ENCODE measurements at places on chromosomes 5 and 9.
A peak's percentile ranks its signal among the peaks of the same experiment; 100 is the strongest.

DNA sequence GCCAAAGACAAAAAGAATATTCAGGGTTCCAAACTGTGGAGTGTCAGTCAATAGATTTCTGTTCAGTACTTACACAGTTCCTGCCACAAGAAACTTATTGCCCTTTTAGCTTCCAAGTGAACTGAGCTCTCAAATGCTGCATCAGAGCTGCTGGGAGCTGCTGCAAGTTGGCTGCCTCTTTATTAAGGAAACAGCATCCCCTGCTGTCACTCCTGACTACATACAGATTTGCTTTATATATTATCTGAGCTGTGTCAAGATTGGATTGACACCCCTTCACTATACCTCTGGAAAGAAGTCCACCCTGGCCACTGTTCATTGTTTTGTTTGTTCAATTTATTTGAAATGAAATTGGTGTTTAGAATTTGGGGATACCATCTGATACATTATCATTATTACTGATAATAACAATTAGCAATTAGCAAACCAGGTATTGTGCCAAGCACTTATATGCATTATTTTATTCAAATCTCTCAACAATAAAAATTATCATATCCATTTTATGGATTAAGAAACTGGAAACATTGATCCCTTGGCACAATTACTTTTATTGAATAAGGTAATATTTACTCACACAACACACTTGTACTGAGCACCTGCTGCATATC, 16.4 kb upstream of the C5orf58 start:
- peak; percentile 60 for DNase-seq

GRCh38 chr5:173792781-173793547, 95.2 kb upstream of the CPEB4 start:
- DNase-seq = peak; percentile 45

GRCh38 chr5:10704949-10705621, 55.9 kb downstream of the DAP start:
- peak; percentile 56 for DNase-seq

- no peak for DNase-seq
Measured at GRCh38 chr9:138043061-138043410, 165.5 kb downstream of the CACNA1B start.

DNA sequence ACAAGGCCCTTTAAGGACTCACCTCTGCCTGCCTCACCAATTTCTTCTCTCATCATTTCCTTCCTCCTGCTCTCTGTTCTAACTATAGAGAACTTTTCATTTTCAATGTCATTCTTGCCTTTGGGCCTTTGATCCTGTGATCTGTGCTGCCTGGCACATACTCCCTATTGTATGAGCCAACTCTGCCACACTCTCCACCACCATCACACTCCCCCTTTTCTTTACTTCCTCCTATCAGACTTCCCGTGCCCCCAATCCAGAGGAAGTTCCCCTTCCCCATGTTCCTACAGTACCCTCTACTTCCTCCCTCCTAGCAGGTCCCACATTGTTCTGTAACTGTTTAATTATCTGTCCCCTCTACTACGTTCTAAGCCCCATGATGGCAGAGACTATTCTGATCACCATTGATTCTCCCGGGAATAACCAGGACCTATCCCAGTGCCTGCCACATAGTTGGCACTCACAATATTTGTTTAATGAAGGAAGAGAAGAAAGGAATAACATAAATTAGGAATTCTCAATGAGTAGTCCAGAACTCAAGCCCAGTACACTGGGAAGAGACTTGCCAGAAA, 27.5 kb downstream of the ADAM19 start:
- peak; percentile 46 for DNase-seq

- DNase-seq = no peak
Measured at GRCh38 chr5:13553896-13554295, 390.6 kb downstream of the DNAH5 start.

- DNase-seq = no peak
Measured at GRCh38 chr9:111099199-111100008, 61.1 kb upstream of the LPAR1 start.

DNA sequence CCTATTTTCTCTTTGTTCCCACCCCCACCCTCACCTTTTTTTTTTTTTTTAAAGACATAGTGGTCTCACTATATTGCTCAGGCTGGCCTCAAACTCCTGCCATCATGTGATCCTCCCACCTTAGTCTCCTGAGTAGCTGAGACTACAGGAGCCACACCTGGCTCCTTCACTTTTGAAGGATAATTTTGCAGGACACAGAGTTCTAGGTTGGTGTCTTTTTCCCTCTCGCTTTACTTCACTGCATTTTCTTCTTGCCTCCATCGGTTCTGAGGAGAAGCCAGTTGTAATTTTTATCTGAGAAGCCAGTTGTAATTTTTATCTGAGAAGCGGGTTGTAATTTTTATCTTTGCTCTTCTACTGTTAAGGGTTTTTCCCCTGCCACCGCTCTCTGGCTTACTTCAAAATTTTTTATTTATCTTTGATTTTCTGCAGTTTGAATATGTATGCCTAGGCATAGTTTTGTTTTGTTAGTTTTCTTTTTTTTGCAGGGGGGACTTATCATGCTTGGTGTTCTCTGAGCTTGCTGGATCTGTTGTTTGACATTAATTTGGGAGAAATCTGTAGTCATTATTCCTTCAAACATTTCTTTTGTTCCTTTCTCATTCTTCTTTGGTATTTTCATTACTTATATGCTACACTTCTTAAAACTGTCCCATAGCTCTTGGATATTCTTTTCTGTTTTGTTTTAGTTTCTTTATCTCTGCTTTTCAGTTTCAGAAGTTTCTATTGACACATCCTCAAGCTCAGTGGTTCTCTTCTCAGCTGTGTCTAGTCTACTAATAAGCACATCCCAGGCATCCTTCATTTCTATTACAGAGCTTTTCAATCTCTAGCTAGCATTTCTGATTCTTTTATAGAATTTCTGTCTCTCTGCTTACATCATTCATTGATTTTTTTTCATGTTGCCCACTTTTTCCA, 148.2 kb upstream of the CHD1 start:
- DNase-seq = no peak

DNA sequence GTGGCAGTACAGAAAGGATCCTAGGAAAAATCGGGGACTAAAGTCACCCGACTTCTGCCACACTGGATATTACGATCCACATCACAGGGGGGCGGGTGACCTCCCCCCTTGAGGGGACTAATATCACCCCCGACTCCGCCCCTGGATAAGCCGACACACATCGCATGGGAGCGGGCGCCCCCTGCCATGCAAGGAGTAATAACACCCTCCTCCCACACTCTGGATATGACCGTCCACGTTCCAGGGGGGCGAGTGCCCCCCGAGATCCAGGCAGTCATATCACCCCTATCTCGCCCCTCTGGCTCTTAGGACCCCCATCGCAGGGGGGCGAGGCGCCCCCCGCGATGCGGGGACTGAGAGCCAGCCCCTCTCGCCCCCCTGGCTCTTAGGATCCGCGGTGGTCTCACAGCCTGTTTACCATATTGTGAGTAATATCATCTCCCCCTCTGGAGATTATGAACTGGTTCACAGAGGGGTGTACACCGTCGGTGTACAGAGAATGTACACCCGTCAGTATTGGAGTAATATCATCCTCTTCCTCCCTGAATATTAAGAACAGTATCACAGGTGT, 423.0 kb downstream of the DIRAS2 start:
- peak; percentile 63 for DNase-seq

DNA sequence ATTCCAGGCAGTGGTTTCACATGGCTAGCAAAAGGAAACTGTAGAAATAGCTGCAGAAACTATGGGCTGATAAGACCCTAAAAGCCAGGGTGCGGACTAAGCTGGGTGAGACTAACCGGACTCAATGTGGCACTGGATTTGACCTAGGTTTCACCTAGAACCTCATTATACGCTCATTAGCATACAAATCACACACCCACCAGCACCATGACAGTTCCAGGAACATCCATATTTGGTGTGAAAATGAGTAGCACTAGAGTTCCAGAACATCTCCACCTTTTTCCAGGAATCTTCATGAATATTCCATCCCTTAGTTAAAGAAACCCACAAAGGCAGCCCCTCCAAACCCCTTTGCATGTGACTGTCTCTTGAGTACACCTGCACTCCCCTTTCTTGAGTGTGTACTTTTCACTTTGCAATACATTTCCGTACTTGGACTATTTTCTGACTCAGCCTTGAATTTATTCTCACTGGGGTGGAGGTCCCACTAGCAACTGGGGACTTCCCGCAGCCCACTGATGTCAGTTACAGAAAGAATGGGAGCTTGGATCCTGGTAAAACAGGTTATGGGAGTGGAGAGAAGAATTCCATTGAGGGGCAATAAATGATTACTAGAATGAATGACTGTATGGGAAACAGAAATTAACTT, 58.0 kb upstream of the SPATA31C2 start:
- no peak for DNase-seq

DNA sequence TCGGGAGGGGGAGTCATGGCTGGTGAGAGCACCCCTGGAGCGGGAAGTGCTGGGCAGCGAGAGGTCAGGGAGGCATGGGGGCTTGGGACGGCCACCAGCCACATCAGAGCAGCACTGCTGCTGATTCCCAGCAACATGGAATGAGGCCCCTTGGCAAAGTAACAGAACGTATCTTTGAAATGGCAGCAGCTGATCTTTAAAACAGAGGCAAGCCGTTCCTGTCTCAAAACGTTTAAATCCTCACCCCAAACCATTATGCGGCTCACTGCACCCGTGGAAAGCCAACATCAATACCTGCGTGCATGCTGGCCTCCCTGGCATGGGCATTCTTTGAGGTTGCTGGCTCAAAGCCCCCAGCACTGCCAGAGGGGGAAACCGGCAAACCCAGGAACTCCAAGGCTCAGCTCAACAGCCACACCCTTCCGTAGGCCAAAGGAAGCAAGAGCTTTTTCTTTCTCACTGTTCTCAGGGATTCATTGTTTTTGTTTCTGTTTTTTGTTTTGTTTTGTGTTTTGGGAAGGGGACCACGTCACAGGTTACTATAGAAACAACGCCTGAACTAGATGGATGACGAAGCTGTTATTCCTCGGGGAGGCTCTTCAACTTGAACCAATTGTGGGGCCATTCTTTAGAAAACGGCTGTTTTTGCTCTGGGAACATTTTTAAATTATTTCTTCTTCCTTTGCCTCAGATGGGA, 28.1 kb upstream of the OBP2B start:
- DNase-seq = no peak

DNA sequence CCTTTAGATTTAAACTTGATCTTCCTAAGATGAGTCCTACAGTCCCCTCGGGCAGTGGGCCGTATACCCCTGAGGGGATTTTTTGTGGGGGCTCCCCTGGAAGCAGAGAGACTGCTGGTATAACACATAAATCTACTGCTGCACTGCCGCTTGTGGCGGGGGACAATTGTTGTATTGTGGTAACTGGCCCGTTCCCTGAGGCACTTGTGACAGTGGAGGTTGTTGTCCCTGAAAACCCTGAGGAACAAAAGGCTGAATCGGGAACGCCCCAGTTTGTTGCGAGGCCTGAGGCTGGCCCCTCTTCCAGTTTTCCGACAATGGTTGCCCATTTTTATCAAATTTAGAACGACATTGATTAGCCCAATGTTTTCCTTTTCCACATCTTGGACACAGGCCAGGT, 4.7 kb upstream of the TMEM141 start:
- no peak for DNase-seq

- DNase-seq = no peak
Measured at GRCh38 chr5:162888268-162888667, 549.1 kb upstream of the CCNG1 start.

DNA sequence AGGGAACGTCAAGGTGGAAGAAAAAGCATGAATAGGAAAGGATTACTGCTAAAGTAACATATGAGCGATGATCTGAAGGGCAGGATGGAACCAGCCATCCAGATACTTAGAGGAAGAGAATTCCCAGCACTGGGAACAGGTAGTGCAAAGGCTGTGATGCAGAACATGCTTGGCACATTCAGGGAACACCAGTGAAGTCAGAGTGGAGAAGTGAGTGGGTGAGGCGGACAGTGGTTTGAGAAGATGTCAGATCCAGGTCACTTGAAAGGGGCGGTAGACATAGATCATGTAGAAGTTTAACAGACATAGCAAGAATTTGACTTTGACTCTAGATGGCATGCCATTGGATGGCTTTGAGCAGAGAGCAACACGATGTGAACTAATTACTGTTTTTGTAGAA, 374.2 kb downstream of the PDE4D start:
- DNase-seq = no peak

- DNase-seq = no peak
Measured at GRCh38 chr5:54309276-54309675, 1.1 kb downstream of the ARL15 start.

DNA sequence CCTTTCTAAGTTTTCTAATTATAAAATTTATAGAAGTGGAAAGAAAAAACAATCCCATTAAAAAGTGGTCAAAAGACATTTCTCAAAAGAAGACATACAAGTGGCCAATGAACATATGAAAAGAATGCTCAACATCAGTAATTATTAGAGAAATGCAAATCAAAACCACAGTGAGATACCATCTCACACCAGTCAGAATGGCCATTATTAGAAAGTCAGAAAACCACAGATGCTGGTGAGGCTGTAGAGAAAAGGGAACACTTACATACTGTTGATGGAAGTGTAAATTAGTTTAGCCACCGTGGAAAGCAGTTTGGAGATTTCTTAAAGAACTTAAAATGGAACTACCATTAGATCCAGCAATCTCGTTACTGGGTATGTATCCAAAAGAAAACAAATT, 23.7 kb upstream of the PLPP1 start:
- DNase-seq = no peak

GRCh38 chr9:89952401-89952800, 347.6 kb downstream of the GADD45G start:
- no peak for DNase-seq

DNA sequence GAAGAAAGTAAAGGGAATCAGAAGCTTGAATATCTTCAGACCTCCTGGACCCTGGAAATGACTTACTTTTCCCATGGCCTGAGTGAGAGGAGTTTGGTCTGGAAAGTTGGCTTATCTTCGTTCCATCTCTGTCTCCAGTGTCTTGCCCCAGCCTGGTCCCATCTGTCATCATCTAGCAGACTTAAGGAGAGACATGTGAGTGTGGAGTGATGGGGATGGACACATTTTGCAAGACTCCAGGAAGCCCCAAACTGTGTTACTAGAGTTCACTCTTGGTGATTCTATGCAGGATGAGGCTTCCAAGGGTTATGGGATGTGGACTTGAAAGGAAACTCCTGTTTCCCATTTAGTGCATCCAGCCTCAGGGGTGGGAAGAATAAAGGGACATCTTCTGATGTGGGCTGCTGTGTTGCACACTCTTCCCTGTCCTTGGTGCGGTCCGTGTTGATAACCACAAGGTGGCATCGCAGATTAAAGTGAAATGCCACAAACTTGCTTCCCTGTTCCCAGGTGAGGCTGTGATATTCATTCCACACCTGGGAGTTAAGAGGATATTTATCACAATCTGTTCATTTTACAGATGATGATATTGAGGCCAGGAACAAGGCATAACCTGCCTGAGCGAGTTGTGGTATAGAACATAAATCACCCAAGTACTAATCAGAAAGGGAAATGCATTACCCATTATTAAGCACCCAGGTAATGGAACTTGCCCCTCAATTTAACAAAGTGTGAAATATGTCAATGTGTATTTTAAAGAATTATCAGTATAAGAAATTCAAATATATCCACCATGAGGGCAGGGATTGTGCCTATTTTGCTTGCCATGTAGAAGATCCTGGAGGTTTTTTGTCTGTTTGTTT, 269.9 kb upstream of the PAPPA start:
- DNase-seq = no peak

All from suppressor macrophage (primary cell).